ENCODE measurements at places on chromosomes 3 and 15.

DNA sequence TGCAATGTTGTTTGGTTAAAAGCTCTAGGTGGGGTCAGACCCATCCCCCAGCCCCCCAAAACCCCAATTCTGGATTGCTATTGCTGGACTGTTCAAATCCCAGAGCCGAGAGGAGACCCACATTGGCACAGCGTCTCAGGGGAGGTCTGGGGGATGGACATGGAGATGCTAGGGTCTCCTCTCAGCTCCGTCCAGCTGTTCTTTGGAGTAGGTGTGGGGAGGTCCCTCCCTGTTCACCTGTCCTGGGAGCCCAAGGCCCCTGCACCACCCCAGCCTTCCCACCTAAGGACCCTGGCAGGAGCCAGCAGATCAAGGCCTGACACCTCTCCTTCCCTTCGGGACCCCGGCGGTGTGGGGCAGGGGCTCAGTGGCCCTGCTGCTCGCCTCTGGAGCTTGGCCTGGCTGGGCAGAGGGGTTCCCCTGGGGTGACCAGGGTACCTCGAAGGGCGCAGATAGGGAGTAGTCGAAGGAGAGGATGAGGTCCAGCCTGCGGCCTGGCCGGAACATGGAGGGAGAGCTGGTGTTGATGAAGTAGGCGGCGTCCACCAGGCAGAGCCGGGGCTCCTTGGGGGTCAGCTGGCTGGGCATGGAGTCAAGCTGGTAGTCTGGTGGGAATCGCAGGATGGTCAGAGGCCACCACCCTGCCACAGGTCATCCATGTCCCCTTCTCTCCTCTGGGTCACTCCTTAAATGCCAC, 23.9 kb downstream of the PLA2G4D start:
- DNase-seq = no peak

GRCh38 chr3:149511040-149511626, 36.6 kb downstream of the TM4SF4 start:
- no peak for DNase-seq

DNA sequence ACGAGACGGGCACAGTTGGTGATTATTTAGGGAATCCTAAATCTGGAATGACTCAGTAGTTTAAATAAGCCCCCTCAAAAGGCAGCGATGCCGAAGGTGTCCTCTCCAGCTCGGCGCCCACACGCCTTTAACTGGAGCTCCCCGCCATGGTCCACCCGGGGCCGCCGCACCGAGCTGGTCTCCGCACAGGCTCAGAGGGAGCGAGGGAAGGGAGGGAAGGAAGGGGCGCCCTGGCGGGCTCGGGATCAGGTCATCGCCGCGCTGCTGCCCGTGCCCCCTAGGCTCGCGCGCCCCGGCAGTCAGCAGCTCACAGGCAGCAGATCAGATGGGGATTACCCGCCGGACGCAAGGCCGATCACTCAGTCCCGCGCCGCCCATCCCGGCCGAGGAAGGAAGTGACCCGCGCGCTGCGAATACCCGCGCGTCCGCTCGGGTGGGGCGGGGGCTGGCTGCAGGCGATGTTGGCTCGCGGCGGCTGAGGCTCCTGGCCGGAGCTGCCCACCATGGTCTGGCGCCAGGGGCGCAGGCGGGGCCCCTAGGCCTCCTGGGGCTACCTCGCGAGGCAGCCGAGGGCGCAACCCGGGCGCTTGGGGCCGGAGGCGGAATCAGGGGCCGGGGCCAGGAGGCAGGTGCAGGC, 318.0 kb downstream of the FGF12 start:
- no peak for DNase-seq

DNA sequence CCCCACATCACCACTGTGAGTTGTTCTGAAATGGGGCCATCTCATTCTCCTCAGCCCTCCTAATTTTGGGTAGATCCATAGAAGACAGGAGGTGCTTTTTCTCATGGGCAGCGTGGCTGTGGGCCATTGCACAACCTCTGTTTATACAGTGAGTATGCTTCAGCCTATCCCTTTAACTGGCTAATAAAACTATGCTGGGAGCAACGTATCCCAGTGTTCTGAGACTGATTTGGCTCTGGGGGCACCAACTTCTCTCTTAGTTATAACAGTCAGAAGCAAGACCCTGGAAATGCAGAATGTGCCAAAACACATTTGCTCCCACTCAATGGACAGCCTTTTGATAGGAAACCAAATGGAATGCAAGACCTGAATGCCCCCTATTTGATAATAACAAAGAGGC, 97.1 kb upstream of the ICE2 start:
- DNase-seq = no peak

GRCh38 chr3:5616873-5617272, 429.4 kb downstream of the EDEM1 start:
- no peak for DNase-seq

DNA sequence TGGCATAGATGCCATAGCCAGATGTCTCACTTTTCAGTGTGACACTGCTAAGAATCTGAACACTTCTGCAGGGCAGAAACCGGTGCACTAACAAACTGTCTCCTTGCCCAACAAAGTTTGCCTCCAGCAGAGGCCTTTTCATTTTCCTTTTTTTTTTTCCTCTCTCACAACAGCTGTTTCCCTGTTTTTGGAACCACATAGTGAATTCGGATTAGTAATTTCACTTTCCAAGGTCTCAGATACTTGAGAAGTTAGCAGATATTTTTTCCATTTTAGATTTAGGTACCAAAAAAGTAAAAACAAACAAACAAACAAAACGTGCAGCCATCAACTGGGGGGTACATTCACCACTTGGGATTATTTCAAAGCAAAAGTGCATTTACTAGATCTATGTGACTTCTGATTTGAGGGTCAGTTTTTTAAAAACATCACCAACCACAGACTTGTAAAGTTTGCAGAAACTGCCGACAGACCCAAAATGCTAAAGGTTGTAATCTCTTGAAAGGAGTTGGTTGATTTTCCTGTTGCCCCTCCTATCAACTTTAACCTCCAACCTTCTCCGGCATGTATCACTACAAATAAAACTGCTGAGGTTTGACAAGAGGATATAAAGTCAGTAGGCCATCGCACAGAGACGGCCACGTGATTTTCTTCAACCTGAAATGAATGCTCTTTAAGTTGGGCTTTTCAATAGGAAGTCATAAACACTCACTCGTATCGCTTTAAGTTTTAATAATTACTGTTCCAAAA, 169.1 kb downstream of the CDIN1 start:
- DNase-seq = no peak

DNA sequence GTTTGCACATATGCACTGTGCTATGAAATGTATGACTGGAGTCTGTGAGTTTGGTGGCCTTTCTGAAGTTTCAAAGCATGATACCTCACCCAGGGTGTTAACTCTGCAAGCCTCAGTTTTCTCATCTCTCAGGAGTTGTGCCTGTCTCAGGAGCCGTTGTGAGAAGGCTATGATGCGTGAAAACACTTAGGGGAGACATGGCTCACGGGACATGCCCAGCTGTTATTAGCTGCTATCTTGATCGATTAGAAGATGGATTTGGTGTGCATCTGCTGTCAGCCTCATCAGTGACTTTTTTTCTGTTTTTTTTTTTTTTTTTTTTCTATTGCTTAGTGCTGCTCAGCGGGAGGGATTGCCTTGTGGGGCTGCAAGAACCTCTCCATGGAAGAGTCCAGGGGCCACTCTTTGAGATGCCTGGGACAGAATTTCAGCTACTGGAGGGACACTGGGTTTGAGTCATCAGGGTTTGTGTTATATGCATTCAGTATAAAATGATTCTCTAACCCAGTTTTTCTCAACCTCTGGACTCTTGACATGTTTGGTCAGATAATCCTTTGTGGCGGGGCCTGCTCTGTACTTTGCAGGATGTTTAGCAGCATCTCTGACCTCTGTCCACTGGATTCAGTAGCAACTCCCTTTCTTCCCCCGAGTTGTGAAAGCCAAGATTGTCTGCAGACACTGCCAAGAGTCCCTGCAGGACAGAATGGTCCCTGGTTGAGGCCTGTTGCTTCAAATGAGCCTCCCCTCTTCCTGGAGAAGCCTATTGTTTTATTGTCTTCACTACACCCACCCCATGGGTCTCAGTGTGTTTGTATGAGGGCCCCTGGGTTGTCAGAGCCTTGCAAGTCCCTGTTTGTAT, 181.4 kb downstream of the CACNA2D3 start:
- no peak for DNase-seq

DNA sequence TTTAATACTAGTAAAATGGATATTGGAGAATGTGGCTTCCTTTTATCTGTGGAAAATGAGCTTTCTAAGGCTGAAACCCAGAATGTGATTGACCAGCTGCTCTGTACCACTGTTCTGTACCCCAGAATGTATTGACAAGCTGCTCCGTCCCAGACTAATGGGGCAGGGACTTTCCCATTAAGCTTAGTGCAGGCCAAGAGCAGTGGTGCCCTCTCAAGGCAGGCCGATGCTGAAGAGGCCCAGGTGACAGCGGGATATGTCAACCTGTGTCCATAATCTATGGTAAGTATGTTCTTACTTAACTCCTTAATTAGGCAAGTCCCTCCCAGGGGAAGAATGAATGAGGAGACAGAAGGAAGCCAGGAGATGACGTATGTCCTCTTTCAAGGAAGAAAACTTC, 31.1 kb downstream of the SGO1 start:
- DNase-seq = no peak

- DNase-seq = no peak
Observed at GRCh38 chr15:80188251-80188650, 35.5 kb downstream of the FAH start.

- no peak for DNase-seq
Observed at GRCh38 chr15:22240403-22240802, 160.1 kb downstream of the OR4M2 start.

DNA sequence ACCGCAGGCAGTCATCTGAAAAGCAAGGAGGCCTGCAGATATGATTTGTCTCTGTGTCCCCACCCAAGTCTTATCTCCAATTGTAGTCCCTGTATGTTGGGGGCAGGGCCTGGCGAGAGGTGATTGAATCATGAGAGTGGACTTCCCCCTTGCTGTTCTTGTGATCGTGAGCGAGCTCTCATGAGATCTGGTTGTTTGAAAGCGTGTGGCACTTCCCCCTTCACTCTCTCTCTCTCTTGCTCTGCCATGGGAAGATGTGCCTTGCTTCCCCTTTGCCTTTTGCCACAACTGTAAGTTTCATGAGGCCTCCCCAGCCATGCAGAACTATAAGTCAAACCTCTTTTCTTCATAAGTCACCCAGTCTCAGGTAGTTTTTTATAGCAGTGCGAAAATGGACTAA, 83.3 kb downstream of the TMCO5A start:
- DNase-seq = peak; percentile 34

DNA sequence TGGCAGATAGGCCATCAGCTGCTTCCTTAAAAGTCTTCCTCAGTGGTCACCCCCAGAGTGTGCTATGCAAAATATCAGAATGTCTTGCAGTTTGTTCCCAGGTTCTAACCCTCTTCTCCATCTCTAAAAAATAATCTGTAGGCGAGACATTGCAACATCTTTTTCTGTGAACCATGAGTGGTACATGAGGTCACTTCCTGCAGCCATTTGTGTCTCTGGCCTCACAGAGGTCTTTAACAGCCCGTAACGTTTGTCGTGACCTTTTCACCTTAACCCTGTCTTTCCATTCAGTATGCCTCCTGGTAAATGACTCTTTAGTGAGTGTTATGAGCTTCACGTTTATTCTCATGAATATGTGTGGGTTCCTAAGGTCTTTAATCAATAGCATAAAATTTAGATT, 145.4 kb downstream of the KLHL25 start:
- DNase-seq = peak; percentile 45

DNA sequence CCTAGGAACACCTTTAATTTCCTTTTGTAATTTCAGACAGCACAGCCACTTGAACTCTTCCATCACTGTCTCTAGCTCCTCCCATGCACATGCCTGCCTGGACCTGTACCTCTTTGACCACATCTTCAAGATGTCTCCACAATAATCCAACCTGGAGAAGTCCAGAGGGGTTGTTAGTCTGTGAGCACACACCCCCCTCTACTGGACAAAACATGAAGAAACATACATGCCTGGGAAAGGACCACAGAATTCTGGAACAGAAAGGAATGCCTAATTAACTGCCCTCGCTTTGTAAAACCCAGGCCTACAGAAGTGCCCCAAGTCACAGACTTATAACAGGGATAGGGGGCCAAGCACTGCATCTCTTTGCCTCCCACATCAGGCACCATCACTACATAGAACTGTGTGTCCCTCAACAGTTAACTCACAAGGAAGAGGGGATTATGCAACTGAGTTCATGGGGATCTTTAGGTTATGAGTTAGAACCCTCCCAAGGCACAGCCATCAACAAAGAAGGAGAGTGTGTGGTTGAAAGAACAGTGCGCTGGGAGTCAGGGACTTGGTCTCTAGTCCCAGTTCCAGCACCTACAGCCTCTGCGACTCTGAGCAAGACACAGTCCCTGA, 61.7 kb downstream of the FMN1 start:
- no peak for DNase-seq

DNA sequence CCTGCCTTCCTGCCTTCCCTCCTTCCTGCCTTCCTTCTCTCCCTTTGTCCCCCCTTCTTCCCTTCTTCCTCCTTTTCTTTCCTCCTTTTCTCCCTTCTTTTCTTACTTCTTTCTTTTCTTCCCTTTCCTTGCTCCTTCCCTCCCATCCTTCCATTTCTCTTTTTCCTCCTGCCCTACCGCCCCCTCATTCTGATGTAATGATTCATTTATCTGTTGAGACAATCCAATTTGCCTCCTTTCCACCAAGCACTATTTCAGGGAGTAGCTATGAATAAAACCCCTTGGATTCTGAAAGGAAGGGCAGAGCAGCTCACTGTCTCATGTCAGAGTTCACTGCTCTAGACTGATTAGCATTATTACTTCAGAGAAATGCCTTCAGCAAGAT, 462.6 kb downstream of the PDCD6IP start:
- DNase-seq = no peak

- peak; percentile 61 for DNase-seq
Observed at GRCh38 chr3:52779011-52779836, 1.8 kb downstream of the ITIH1 start.

GRCh38 chr3:50163572-50164455, 8.7 kb downstream of the SEMA3F start:
- DNase-seq = no peak

DNA sequence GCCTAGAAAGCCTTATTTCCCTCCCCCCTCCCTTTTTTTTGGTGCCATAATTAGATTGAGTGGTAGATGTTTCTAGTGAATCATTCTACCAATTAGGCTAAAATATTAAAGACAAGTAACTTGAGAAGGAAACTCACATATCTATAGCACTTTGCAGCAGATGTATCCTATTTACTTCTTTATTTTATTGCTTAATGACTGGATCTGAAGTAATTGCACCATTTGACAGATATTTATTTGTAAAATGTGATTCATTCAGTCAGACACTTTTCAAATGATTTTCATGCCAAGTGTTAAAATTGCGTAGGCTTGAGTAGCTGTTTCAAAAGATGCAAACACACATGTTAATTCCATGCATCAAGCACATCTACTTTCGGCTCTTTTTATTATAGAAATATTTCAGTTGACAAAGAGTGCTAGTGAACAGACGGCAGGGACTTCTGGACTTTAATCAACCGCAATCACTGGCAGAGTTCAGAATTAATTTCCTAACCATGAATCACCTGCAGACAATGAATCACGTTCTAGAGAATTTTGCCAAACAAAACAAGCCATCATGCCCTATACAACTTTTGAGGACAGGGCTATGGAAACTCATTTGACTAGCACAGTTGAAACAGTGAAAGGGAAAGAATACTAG, 636.8 kb downstream of the MECOM start:
- no peak for DNase-seq

- no peak for DNase-seq
Observed at GRCh38 chr3:197541756-197542539, 13.8 kb downstream of the BDH1 start.
